G401 (cell line): ENCODE measurements at places on chromosomes 2 and 18.

DNA sequence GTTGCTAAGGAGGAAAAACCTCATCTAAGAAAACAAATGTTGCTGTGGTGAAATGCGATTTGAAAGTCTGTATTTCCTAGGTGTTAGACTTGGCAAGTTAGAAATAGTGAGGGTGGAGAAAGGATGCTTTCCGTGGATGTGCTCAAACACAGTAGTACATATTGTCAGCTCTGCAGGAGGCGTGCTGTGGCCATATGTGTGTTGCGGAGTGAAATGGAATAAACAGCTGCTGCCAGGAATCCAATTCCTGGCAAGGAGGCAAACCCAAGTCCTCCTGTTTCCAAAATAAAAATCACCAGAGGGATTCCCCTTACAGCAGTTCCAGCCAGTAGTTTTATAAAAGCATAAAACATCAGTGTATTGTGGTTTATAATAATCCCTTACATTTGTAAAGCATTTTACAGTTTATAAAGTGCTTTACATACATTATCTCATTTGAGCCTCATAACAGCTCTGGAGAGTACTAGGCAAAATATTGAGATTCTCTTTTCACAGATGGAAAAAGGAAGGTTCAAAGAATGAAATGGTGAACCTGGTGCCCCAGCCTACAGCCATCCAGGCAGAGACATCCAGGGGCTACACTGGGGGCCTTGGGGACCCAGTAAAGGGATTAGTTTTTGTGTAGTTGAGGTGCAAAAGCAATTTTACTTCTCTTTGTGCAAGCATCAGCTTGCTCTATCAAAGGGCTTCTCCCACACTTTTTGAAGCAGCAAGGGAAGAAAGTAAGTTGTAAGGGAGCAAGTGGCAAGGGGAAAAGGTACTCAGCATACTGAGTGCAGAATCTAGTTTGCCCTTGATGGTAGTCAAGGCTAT is 206.0 kb downstream of the AGPS start:
- peak; percentile 88 for DNase-seq

DNA sequence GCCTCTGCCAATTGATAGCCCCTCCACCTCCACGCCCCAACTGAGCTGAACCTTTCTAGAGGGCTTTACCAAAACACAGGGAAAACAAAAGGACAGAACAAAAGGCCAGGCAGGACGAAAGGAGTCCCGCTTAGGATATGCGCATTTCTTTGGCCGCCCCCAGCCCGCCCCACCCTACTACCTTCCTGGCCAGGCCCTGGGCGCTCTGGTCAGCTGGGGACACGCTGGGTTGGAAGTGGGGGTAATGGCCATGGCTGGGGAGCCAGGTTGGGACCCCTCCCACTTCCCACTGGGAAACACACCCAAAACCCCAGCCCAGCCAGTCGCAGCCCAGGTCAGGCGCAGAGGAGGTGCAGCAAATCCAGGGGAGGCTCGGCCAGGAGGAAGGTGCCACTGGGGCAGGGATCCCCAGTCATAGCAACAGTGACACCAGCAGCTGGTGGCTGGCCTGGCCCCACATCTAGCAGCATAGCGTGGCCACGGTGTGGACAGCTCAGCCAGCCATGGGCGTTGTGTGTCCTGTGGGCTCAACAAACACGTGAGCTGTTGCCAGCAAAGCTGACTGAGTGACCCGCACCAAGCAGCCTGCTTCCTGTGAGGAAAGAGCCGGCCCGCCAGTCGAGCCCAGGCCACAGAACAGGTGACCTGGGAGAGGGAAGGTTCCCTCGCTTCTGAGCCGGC is 24.6 kb upstream of the B3GNT7 start:
- no peak for DNase-seq

- DNase-seq = no peak
These were observed 62.1 kb upstream of the ZNF516 start for GRCh38 chr18:76557026-76557575.

DNA sequence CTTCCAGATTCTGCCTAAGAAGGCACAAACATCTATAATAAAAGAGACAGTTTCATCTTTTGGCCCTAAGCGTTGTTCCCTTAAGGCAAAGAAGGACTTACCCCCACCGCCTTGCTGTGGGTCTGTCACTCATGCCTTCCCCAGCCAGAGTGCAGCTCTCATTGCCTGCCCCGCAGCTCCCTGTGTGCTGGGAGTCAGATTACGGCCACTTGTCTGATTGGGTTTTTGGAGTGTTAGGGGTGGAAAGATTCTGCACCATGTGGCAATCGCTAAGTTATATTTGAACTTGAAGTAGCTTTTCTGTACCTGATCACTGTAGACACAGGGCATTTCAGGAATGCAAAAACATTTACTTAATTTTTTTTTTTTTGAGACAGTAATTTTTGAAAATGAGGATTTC is at the start of gene AQP4:
Gene AQP4, minus strand, starts transcription at position 151 of the 400 bp plus-strand sequence. Its CDS starts 18 bp downstream, at position 133.
- DNase-seq = peak; percentile 20

DNA sequence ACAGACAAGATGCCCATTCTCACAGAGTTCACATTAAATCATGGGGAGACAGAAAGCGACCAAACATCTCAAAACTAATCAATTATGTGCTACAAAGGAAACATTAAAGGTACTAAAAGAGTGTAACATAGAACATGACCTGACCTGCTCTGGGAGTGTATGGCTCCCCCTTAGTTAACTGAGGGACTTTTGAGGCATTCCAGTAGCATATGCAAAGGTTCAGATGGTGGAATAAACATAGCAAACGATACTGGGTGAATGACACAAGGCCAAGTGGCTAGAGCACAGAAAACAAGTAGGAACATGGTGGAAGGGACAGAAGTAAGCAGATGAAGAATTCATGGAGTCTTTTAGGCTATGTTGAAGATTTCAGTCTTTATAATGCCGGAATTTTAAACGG is 11.9 kb downstream of the PPP3R1 start:
- no peak for DNase-seq

DNA sequence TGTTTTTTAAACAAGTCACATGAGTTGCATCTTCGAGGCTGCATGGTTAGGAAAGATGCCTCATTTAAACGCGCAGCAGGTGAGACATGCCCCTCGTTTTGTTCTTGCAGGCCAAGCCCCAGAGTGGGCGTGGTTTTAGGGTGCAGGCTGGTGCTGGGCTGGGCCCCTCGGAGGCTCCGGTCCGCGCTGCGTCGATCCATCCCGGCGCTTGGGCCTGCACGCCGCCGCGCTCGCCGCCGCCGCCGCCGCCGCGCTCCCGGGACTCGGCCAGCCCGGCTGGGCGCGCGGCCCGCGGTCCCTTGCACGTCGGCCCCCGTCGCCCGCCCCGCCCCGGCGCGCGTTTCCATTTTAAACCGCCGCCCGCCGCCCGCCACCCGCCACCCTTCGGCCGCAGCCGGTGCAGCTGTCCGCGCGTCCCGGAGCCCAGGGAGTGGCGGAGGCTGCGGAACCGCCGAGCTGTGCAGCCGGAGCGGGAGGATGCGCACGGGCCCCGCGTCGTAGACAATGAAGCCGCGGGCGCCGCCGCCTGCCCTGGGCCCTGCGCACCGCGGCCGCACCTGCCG is 175.5 kb downstream of the AGAP1 start:
- DNase-seq = peak; percentile 71

- DNase-seq = no peak
These were observed 451.2 kb downstream of the CNTNAP5 start for GRCh38 chr2:124476291-124476690.

DNA sequence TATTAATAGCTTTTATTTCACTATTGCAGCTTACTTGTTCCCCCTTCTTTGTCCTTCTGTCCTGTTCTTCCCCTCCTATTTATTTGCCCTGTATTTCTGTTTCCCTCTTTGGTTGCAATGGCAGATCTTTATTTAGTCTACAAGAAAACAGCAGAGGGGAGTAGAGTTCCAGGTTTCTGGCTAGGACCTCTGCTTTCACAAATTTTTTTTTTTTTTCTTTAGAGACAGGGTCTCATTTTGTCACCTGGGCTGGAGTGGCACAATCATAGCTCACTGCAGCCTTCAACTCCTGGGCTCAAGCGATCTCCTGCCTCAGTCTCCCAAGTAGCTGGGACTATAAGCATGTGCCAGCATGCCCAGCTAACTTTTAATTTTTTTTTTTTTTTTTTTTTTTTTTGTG is 188.1 kb upstream of the SPRED2 start:
- DNase-seq = no peak

DNA sequence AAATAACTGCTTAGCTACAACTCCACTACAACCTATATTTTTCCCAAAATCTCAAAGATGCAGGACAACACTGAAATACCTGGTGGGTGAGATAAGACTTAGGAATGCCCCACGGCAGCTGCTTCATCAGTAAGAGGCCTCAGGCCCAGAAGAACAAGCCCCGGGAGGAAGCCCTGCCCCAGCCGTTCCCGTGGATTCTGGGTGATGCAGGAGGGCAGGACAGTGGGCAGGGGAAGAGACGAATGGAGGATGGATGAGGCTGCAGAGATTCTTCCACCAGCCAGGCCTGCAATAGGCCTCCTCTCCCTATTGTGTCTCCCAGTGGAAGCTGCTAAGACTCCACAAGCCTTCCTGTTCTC is 197.9 kb upstream of the HDAC4 start:
- no peak for DNase-seq

DNA sequence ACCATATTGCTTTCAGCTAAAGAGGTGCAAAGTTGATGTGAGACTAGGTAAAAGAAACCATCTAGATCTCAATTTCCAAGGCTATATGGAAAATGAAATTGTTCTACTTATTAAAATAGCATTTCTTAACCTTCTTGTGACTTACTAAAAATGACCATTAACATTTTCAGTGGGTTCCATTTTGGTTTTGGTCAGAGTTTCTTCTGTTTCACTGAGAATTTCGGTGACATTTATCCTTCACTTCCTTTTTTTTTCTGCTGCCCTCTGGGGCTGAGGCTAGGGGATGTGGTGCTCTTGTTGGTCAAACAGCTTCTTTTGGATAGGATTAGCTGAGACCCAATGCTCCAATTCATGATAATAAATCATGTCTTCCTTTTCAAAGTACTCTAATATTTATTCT is 44.3 kb upstream of the REL start:
- no peak for DNase-seq

- DNase-seq = peak; percentile 96
These were observed 58.3 kb downstream of the FBXO36 start for GRCh38 chr2:229980431-229981184.

- DNase-seq = no peak
These were observed 98.2 kb downstream of the DYNC1I2 start for GRCh38 chr2:171785450-171785849.

DNA sequence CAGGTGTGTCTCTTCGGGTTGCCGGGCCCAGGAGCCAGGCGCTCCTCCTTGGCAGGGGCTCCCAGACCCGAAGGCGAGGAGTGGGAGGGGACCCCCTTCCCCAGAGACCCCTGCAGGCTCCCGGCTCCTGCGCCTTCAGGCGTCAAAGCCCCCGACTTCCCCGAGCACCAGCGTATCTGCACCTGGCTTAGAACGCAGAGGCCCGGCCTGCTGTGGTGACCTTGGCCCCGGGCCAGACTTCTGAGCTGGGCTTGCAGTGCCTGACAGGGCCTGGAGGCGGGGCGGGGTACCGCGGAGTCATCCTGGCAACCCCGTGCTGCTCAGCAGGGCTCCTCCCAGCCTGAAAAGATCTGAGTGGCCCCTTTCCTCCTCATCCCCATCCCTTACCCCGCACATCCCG is 27.0 kb downstream of the SKA1 start:
- DNase-seq = no peak

DNA sequence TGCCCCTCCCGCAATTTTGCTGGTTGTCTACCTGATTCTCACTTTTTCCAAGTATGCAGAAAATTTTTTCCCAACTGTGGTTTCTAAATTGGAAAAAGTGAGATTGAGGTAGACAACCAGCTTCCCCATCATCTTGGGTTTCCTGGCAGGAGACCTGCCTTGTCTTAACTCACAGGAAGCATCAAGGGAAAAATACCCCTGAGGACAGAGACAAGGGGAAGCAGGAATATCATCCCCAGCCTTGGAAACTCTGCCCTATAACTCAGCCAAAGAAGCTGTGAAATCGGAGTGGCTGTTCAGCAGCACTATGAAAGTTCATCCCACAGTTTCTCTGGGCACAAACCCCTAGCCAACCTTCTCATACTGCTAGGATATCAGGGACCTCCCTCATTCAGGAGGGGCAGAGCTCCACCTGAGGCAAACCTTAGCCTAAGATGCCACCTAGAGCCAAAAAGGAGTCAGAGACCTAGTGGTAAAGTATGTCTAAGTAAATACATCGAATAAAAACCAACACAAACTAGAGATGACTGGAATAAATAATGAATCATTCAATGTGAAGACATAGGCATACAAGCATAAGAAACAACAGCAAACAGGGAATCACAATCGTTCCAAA is 68.2 kb downstream of the ZSWIM2 start:
- DNase-seq = peak; percentile 44

- DNase-seq = no peak
These were observed 100.1 kb upstream of the ST3GAL5 start for GRCh38 chr2:85988914-85989270.

DNA sequence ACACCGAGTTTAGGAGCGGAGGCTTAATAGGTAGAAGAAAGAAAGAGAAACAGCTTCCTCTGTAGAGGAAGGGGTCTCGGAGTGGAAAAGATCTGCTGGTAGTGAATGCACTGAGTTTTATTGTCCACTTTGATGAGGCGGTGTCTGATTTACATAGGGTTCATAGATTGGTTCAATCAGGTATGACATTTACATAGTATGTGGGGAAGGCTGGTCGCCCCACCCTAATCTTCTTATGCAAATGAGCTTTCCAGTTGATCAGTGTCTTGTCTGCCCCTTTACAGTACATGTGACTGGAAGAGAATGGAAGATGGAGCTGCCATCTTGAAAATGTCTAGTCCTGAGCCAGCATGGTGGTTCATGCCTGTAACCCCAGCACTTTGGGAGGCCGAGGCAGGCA is 19.9 kb upstream of the CNOT11 start:
- DNase-seq = no peak

DNA sequence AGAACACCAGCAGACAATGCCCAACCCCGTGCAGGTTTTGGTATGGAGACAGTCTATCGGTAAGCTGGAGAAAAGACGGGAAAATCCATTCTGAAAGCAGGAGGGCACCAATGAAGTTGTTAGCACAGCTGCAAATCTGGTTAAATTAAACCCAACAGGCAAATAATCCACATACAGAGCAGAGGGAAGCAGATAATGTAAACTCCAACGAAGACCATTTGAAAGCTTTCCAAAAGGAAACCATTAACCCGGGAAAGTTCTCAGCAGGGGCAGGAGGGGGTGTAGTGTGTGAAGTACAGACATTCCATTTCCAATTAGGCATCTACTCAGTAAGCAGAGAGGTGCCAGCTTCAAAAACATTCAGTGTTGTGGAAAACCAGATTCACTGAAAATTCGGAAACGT is 10.3 kb downstream of the EDAR start:
- no peak for DNase-seq

- DNase-seq = no peak
These were observed 31.6 kb downstream of the EPB41L3 start for GRCh38 chr18:5512176-5512575.

GRCh38 chr2:111656894-111657293 is 227.1 kb downstream of the ANAPC1 start:
- no peak for DNase-seq

GRCh38 chr2:102082571-102083392 is 59.8 kb upstream of the IL1R1 start:
- DNase-seq = no peak

GRCh38 chr2:65035351-65035943 is 20.8 kb upstream of the CEP68 start:
- no peak for DNase-seq

- no peak for DNase-seq
These were observed 104.7 kb upstream of the UBXN4 start for GRCh38 chr2:135636982-135637381.
